Muscle of back (tissue), 13 donors: ENCODE measurements at places on chromosomes 11 and 22. TPM values are rescaled to one million over a fixed set of nuclear protein-coding genes. Genes with fewer than 3 reads are reported as not detected.

Gene C22orf23
- polyA plus RNA-seq: 8.7 TPM

Gene ARL2
- 67.1 TPM for polyA plus RNA-seq

Gene SCGB1C1
- polyA plus RNA-seq: not detected

Gene SPDYC
- polyA plus RNA-seq: 0.20 TPM

Gene CCDC188
- 0.79 TPM for polyA plus RNA-seq

Gene MN1
- 15.6 TPM for polyA plus RNA-seq

Gene APOL4
- polyA plus RNA-seq: 24.4 TPM

Gene VPREB3
- 0.27 TPM for polyA plus RNA-seq

Gene OR51B5
- polyA plus RNA-seq: not detected

Gene MS4A10
- not detected for polyA plus RNA-seq

Gene SLC5A4
- polyA plus RNA-seq: 0.62 TPM

Gene DRD2
- polyA plus RNA-seq: 0.35 TPM

Gene OR8D4
- polyA plus RNA-seq: 0.05 TPM

Gene ZDHHC5
- polyA plus RNA-seq: 28.8 TPM

Gene MS4A6E
- not detected for polyA plus RNA-seq

Gene DCDC1
- polyA plus RNA-seq: 0.43 TPM

Gene FGF3
- polyA plus RNA-seq: 0.15 TPM

Gene POU2AF3
- polyA plus RNA-seq: 4.3 TPM

Gene MPPED2
- 5.7 TPM for polyA plus RNA-seq

Gene MIOX
- polyA plus RNA-seq: not detected

Gene YPEL4
- polyA plus RNA-seq: 1.5 TPM

Gene LRP4
- polyA plus RNA-seq: 33.1 TPM

Gene HOATZ
- polyA plus RNA-seq: 0.11 TPM

Gene TBX10
- polyA plus RNA-seq: not detected

Gene KCNJ1
- 0.46 TPM for polyA plus RNA-seq

Gene SESN3
- polyA plus RNA-seq: 96.3 TPM

Gene LRFN4
- polyA plus RNA-seq: 24.0 TPM

Gene ANKK1
- not detected for polyA plus RNA-seq

Gene CARD16
- 12.6 TPM for polyA plus RNA-seq

Gene KCNK4
- not detected for polyA plus RNA-seq

Gene LRRC74B
- polyA plus RNA-seq: 0.05 TPM

Gene FAM227A
- 1.0 TPM for polyA plus RNA-seq

Gene ISX
- not detected for polyA plus RNA-seq

Gene TNNI2
- polyA plus RNA-seq: 3,659 TPM

Gene CD3D
- not detected for polyA plus RNA-seq

Gene RTL10
- polyA plus RNA-seq: 8.6 TPM

Gene OR51B2
- not detected for polyA plus RNA-seq

Gene FGF19
- polyA plus RNA-seq: 0.43 TPM

Gene ROM1
- 1.3 TPM for polyA plus RNA-seq
